ENCODE measurements at places on chromosomes 12 and 14.

GRCh38 chr12:22254478-22254877, 80.0 kb downstream of the ST8SIA1 start:
- no peak for DNase-seq

DNA sequence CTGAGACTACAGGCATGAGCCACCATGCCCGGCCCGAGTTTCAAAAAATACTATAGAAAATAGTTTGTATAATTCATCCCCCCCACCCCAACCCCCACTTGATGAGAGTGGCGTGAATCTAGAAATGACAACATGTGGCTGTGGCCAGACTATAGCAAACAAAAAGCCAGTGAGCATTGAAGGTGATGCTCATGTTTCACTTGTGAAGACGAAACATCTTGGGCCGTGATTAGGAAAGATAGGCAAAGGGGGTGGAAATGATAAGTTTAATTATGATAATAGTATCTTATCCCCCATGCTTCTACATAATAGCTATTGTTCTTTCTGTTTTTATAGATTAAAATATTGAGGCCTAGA, 8.5 kb downstream of the BORCS5 start:
- DNase-seq: no peak

DNA sequence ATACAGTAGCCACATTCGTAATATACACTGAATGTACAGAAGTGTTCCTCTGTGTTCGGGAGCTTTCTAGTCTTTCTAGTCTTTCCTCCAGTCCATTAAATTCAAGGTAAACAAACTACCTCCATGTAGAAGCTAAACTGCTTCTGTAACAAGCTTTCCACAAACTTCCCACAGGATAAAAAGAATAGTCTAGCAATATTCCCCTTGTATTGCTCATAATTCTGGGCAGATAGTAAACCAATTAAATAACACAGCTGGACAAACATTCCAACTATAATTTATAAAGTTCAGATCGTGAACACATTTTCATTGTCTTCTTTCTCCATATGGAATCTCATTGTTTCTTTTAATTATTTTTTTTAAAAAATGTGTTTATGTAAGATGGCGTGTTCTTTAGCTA, 307.2 kb downstream of the AEBP2 start:
- no peak for DNase-seq

GRCh38 chr14:71196921-71197320, 289.7 kb downstream of the PCNX1 start:
- no peak for DNase-seq

Data from stimulated activated CD8-positive, alpha-beta memory T cell treated with anti-CD3 and anti-CD28 coated beads, Interleukin-4, amount 100 ng/mL, for 4 hours (primary cell).